ENCODE measurements at places on chromosomes 6 and 20.

GRCh38 chr20:6299456-6299855, 176.6 kb upstream of the FERMT1 start:
- no peak for DNase-seq

GRCh38 chr20:36128463-36129159, 25.9 kb upstream of the EPB41L1 start:
- DNase-seq, result no peak

DNA sequence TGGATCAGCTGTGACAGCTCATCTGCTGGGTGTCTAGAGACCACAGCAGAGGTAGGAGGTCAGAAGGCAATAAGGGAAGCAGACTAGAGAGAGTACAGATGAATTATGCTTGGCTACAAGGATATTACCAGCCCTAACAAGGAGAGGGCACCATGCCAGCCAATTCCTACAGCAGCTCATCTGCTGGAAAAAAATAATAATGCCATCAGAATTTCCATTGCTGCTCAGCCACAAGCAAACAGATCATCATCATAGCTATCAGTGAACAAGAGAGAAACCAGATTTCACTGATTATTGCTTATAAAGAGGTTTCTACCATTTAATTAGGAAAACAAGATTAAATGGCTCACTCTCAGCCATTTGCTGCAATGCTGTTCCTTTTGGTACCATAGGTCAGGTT, 66.5 kb downstream of the PSMG4 start:
- no peak for DNase-seq

DNA sequence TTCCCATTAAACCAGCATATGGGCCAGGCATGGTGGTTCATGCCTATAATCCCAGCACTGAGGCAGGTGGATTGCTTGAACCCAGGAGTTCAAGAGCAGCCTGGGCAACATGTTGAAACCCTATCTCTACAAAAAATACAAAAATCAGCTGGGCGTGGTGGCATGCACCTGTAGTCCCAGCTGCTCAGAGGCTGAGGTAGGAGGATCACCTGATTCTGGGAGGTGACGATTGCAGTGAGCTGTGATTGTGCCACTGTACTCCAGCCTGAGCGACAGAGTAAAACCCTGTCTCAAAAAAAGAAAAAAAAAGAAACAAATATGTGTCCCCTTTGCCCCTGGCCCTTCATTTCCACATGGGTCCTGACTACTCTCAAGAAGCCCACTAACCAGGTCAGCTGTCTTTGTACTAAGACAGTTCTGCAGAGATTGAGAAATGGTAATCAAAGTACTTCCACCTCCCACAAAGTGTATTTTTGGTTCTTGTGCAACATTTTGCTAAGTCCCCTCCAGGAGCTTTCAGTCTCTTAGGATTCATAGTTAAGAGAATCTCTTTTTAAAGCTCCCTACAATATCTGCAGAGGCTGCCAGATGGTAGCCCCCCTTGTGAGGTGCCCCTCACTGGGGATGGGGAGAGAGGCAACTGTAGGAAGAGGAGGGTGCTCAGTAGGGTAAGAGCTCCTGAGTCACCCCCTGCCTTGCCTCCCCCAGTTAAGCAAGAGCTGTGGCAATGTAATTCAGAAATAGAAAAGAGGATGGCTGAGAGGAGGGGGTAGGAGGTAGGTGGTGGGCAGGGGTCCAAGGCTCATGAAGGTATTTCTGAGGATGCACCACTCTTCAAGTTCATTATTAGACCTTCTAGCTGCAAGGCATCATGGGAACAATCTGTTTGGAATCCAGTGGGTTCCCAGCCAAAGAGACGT, 16.5 kb upstream of the WFDC2 start:
- DNase-seq, result no peak

- DNase-seq, result no peak
Observed at GRCh38 chr6:18154507-18155149, at the start of gene TPMT. Gene TPMT (minus strand): TSS chr6:18155077. CDS start chr6:18149127, 5,950 bp downstream.

DNA sequence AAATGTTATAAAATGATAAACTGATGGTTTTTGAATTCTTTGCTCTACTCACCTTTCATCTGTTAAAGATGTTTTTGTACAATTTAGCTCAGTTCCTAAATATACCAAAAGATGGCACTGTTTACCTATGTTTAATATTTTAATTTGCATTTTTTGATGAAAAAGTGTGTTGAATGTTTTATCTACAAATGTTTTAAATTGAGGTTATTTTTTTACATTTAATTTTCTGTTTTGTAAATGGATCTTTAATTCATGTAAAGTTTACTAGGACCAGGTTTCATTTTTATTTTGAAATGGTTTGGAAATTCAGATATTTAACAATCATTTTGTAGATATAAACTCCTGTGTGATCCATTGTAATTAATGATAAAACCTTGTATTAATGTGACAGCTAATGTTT, 30.0 kb downstream of the CDKAL1 start:
- no peak for DNase-seq

DNA sequence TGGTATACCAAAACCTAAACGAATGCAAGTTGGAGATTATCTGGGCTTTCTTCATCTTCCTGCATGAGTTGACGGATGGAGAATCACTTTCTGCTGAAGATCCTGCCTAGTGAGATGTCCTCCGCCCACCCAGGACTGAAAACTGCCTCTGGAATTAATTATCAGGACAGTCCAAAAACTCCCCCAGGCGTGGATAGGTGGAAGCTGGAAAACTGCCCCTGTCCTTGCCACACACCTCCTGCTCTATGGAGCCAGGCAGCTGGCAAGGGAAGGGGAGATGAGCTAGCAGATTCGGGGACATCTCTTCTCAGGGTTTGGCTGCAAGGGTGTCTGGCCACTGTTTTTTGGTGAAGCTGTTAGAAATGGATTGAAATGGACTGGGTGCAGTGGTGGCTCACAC, 89.3 kb upstream of the ZNFX1 start:
- no peak for DNase-seq

DNA sequence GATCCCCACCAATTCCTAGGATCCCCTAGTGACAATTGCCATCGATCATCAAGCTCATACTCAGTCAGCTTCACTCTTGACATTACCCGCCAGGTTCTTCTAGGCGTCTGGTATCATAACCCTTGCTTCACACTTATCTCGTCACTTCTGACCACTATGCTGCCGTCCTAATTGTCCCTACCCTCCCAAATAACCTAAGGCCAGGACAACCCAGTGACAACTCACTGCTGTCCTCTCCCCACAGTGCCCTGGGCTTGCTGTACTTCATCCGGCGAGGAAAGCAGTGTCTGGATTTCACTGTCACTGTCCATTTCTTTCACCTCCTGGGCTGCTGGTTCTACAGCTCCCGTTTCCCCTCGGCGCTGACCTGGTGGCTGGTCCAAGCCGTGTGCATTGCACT, 3.7 kb downstream of the SYS1 start:
- no peak for DNase-seq
